ENCODE measurements at places on chromosomes 16 and 17. TPM values are rescaled to one million over a fixed set of nuclear protein-coding genes. Genes with fewer than 3 reads are reported as not detected.
A peak's percentile ranks its signal among the peaks of the same experiment; 100 is the strongest.

GRCh38 chr17:74446551-74447500 lies 14.9 kb downstream of the GPRC5C start:
- DNase-seq = peak; percentile 91

- no peak for DNase-seq
Observed at GRCh38 chr16:66058172-66058691, 308.3 kb upstream of the CDH5 start.

- no peak for DNase-seq
Observed at GRCh38 chr17:76793775-76794174, 55.9 kb downstream of the MFSD11 start.

GRCh38 chr17:45034599-45034998 lies 16.8 kb downstream of the DCAKD start:
- DNase-seq = no peak

Gene ARRB2
- 43.4 TPM for total RNA-seq

- no peak for DNase-seq
Observed at GRCh38 chr17:72953621-72954020, 138.9 kb downstream of the SLC39A11 start.

Gene UBE2I
- total RNA-seq = 141 TPM

DNA sequence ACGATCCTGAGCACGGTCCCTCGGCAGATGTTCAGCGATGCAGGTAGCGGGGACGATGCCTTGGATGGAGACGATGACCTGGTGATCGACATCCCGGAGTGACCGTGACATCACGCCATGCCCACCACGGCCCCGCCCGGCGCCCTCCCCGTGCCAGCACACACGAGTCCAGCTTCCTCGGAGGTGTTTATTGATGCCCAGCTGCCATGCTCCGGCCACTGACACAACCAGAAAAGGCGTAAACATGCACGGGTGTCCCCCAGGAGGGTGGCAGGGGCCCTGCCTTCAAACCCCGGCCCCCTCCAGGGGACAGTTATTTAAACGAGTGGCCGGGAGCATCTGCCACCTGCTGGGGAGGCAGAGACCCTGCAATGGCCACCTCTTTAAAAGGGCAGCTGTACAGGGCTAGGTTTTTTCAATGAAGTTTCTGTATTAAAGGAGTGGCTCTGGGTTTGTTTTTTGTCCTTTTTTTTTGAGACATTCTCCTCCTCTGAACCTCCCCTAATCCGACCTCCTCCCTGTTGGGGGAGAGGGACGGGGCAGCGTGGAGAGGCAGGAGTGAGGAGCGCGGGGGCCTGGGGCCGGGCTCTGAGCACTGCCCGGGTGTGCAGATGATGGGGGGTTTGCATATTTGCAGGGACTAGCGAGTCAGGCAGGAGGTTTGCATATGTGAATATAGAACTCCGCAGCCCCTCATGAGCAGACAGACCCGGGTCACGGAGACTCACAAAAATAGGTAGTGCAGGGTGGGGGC lies 5.3 kb downstream of the DOC2A start:
- DNase-seq = no peak

Gene EME2
- total RNA-seq = 25.3 TPM

- no peak for DNase-seq
Observed at GRCh38 chr16:20803192-20803560, 3.1 kb downstream of the ERI2 start.

DNA sequence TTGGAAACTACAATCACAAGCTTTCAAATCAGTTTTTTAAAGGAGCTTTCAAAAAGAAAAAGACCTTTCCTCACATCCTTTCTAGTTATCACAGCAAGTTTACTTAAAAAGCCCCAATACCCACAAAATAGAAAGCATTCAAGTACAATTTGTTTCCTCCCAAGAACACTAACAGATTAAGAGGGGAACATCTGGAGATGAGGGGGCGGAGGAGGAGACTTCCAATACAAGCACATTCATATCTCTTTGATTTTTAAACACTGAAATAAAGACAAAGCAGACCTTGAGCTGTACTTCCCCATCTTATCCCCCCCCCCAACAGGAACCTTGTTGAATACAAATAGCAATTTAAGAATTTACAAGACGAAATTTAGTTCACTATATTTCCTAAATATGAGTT lies 2.0 kb downstream of the YWHAE start:
- no peak for DNase-seq

DNA sequence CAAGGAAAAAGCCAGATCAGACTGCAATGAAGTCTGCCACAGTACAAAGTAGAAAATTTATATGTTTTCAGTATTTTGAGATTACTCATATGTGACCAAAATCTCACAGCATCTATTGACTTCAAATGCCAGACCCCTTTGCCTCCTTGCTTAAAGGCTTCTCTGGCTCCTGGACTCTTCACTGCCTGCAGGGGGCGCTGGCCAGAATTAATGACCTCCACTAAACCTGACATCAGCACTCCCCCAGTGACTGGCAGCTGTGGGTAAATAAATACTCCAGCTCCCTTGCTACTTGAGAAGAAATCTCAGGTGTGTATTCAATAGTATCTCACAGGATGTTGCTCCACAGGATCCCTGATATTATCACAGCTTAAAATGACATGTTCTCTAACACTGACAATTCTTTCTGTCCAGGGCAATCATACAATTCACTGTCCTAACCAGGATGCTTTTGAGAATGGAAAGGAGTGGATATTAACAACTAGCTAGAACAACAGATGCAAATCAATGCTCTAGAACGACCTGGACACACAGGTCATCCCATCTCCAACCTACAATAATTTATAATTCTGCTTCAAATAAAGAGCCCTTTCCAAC lies 4.0 kb downstream of the BECN1 start:
- DNase-seq = no peak

DNA sequence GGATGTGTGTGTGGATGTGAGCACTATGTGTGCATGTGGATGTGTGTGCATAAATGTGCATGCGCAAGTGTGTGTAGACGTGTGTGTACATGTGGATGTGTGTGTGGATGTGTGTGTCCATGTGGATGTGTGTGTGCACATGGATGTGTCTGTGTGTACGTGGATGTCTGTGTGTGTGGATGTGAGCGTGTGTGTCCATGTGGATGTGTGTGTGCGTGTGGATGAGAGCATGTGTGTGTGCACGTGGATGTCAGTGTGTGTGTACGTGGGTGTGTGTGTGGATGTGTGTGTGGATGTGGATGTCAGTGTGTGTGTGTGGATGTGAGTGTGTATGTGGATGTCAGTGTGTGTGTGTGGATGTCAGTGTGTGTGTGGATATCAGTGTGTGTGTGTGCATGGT lies 63.6 kb upstream of the DOC2B start:
- peak; percentile 35 for DNase-seq

Gene DPEP2
- 1.1 TPM for total RNA-seq

Gene TMEM114
- not detected for total RNA-seq

Gene CPHXL2
- not detected for total RNA-seq

GRCh38 chr17:78313735-78314648 lies 45.9 kb downstream of the SOCS3 start:
- DNase-seq = peak; percentile 84

- no peak for DNase-seq
Observed at GRCh38 chr16:6483469-6484033, 849.1 kb upstream of the RBFOX1 start.

- DNase-seq = no peak
Observed at GRCh38 chr17:74243013-74243755, 29.8 kb downstream of the TTYH2 start.

Gene SMURF2
- total RNA-seq = 17.6 TPM

- DNase-seq = no peak
Observed at GRCh38 chr16:81798311-81799137, 19.4 kb downstream of the PLCG2 start.

GRCh38 chr16:84794186-84794585 lies 25.6 kb upstream of the CRISPLD2 start:
- DNase-seq = no peak

Gene SMARCD2
- total RNA-seq = 78.0 TPM

GRCh38 chr16:81738783-81739496 lies 40.2 kb upstream of the PLCG2 start:
- no peak for DNase-seq

Gene CACNG5
- total RNA-seq = not detected

DNA sequence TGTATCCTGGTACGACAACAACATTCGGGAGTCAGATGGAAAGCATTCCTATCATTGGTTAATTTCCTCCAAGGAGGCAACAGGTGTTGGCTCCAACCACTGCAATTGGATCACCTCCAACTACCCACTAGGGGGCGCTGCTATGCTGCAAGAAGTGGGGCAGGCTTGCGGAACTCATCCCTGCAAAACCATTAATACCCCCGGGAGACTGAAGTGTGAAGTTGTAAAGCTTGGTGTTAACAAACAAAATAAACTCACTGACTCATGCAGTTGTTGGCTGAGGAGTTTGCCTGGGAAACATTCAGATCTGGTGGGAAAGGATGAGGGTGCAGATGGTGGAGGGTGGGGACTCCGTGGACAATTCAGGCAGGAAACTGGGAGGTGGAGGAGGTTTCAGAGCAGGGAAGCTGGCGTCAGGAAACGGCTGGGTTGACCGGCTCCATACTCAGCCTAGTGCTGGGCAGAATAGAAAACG lies 84.9 kb downstream of the HS3ST2 start:
- peak; percentile 71 for DNase-seq

Gene NFATC3
- 36.4 TPM for total RNA-seq

DNA sequence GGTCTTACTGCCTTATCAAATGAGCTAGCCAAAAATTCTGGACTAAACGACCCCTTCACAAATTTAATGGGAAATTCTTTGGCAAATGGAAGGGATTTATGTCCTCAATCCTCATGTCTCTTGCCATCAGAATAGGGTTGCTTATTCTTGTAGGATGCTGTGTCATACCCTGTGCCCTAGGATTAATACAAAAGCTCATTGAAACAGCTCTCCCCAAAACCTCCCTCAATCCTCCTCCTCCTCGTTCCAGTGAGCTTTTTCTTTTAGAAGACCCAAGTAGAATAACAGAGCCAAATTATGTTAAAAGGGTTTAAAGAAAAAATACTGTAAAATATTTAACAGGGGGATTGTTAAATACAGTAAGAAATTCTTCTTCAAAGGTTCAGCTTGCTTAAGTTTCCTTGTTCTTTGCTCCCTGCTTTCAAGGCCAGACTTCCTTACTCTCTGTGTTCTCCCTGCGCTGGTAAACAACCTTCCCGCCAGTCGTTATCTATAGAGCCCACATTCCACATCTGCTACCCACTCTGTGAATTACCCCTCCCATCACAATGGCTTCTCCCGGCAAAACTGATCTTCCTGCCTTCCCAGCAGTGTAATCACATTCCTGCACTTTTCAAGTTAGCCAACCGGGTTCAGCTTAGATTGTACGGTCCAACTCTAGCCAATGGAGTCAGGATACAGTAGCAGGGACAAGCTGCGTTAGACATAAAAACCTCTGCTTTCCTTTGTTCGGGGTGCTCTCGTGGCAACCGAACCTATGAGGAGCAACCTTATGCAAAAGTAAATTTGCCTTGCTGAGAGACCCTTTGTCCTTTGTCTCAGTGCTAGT lies 9.7 kb downstream of the HPR start:
- no peak for DNase-seq

Gene FOXO3B
- total RNA-seq = 2.0 TPM

Gene WNT9B
- 5.6 TPM for total RNA-seq

DNA sequence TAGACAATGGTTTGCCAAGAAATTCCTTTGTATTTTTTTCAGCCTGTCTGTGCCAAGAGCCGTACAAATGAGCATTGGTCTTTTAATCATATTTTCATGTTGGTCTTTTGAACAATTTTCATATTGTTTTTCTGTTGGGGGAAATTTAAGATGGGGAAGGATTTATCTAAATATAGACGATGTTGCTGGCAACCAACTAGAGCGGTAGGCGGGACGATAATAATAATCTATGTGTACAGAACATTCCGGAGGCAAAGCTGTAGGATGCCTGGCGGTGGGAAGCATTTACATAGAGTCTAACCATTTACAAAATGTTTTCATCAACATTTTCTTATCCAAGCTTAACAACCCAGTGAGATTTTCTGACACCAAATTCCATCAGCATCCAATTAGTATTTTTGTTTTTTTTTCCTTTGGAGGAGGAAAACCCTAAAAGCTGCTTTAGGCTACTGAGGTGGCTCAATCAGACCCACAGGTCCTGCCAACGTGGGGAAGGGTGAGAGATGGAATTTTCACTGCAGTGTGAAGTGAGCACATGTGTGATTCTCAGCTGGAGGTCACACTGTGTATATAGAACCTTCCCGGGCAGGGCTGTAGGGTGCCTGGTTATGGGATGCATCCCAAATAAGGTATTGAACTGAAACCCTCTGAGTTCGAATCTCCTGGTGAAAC lies 11.7 kb upstream of the SEC14L1 start:
- no peak for DNase-seq

DNA sequence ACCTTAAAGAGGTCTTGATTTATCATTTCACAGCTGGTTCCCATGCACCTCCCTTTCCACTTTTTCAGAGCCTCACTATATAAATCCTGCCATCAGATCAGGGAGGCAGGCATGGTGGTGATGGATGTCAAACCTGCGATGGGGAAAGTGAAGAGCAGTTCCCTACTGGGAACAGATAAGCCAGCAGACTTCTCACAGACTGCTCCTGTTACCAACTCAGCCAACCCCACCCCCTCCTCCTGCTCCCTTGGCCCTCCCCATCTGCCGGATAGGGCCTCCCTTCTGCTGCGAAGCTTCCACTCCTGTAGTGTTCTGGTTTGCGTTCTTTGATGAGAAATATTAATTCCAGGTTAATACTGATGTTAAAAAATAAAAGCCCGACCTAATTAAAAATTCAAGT lies 232.1 kb downstream of the STX8 start:
- no peak for DNase-seq

DNA sequence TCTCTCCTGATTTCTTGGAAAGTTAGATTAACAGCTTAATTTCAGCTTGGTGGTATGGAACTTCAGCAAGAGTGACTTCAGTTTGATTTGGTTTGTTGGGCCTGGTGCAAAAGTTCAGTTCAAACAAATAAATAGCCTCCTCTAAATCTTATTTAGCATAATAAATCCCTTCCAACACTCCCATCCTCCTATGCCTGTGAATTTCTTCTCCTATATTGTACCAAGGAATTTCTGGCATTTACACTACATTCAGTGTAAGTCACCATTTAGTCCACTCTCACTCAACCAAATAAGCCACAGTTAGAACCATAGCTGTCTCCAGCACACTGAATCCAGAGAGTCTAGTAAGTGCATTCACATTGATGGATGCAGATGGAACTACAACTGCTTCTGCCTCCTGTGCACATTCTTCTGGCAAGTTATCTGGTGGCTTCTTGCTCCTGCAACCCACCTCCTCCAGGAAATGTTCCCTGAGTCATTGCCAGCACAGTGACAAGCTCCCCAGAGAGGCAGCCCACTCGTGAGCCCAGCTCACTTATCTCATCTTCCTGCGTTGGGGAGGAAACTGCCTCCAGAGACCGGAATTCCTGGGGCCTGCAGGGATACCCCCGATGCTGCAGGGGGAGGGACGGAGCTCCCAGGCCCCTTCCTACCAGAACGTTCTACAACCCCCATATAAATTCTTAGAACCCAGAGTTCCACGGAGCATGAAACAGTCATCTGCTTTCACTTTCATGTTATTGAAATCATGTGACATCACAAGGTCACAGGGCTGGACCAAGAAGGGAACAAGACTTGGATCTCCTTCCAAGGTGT lies 318.3 kb downstream of the PHKB start:
- no peak for DNase-seq

Gene SOX8
- 18.9 TPM for total RNA-seq

GRCh38 chr16:57873218-57873617 lies 70.9 kb upstream of the KIFC3 start:
- DNase-seq = no peak

Gene KRT27
- not detected for total RNA-seq

Gene ASGR1
- total RNA-seq = 3.9 TPM

Gene KRTAP16-1
- total RNA-seq = not detected

- DNase-seq = peak; percentile 22
Observed at GRCh38 chr17:4109449-4109848, 33.4 kb downstream of the ZZEF1 start.

GRCh38 chr17:48011405-48012150 lies 26.0 kb downstream of the COPZ2 start:
- DNase-seq = no peak
